ENCODE measurements at places on chromosomes 1 and 21.

DNA sequence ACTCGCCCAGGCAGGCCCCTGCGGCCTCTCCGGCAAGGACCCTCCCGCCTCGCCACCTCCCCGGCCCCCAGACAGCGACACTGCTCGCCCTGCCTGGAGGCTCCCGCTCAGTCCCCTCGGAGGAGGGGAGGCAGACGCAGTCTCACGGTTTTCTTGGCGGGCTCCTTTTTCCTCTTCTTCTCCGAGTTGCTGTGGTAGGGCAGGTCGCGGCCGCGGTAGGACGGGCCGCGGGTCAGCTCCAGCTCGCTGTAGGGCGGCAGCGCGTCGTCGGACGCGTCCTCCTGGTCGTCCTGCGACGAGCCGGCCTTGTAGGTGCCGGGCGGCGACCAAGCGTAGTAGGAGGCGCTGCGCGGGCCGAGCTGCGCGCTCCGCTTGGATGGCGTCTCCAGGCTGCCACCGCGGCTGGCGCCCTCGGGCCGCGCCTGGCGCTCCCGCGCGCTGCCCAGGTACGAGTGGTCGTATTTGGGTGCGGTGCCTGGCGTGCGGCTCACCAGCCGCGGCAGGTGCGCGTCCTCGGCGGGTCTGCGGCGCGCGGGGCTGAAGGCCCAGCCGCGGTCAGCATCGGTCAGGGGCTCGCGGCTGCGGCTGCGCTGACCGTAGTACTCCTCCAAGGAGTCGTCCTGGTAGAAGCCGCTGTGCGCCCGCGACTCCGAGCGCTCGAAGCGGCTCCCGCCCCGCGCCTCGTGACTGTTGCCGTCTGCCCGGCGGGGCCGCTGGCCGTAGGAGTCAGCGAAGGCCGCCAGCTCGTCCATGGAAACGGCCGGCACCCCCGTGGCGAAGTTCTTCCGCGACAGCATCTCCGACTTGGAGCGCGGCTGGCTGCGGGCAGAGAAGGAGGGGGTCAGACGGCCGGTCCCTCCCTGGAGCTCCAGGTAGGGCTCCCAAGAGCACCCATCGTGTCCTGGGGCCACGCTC, 44.8 kb upstream of the TADA1 start:
- peak; percentile 21 for DNase-seq

DNA sequence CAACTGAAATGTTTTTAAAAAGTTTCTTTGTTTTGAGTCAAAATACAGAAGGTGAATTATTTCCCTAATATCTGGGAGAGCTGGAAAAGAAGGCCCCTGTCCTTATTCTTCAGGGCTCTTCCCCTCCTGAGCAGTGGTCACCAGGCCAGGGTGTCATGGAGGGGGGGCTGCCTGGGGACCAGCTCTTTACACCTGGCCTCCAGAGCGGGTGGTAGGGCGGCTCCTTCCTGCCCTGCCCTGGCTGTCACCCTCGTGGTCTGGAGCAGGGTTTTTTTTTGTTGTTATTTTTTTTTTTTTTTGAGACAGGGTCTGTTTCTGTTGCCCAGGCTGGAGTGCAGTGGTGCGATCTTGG, 6.6 kb downstream of the SKI start:
- DNase-seq: peak; percentile 42

DNA sequence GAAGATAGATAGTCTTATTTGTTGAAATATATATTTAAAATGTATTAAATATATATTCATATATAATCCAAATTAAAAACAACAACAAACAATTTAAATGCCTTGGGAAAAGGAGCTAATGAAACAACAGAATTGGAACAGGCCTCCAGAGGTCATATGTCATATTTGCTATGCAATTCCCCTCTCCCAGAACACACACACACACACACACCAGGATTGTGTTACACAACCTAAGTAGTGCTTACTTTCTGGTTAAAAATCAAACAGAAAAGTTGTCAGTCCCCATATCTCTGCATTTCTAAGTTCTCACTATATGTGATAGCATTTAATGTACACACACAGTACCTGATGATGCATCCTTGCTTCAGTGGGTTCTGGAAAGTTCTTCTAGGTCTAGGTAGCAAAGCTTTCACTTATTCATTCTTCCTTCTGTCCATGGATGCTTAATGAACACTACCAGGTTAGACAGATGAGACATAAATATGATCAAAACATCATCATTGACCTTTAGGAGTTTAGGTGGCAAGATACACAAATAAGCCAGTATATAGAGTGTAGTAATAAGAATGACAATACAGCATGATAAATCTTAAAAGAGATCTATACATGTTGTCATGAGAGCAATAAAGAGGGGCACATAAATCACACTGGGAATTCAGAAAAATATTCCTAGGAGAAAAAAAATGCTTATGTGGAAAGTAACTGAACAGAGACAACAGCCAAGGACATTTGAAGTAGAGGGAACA, 662.8 kb downstream of the PTPRC start:
- DNase-seq: no peak

DNA sequence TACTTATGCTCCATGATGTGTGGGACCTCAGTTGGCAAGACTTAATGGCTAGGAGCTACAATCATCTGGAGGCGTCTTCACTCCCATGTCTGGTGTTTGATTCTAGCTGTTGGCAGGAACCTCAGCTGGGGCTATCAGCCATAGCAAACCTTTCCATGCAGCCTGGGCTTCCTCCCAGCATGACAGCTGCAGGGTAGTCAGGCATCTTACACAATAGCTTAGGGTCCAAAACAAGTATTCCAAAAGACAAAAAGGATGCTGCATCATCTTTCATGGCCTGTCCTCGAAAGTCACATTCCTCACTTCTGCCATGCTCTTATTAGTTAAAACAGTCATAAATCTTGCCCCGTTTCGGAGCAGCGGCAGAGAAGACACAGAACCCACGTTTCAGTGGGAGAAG, 90.9 kb downstream of the LRRC8C start:
- no peak for DNase-seq

- no peak for DNase-seq
Observed at GRCh38 chr1:224730540-224730939, 114.4 kb downstream of the CNIH3 start.

GRCh38 chr1:222653178-222653827, 35.4 kb downstream of the MIA3 start:
- DNase-seq: no peak

DNA sequence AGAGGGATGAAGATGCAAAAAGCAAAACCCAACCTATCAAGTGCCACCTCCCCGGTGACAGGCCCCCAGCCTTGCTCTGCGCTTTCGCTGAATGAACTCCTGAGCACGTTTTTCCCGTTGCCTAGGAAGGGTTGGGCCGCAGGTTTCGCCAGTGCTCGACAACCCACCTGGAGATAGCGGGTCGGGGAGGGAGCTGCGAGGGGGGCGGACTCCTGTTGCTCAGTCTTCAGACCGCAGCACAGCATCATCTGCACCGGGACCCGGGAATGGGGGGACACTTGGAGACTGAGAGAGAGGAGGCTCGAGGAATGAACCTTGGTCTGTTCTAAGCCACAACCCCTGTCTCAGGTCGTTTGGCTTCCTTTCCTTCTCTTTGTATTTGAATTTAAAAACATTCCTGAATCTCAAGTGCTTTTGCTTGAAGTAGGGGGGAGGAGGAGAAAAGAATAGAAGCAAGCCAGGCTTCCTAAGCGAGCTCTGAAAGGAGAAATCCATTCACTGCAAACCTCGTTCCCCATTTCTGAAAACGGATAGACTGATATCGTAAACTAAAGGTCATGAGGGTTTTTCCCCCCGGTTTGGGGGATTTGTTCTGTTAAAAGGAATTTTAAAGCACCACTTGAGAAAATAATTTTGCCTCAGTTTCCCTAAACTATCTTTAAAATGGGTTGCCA, 1.2 kb downstream of the AK5 start:
- DNase-seq: no peak

- no peak for DNase-seq
Observed at GRCh38 chr1:154536570-154536969, 21.9 kb downstream of the UBE2Q1 start.

DNA sequence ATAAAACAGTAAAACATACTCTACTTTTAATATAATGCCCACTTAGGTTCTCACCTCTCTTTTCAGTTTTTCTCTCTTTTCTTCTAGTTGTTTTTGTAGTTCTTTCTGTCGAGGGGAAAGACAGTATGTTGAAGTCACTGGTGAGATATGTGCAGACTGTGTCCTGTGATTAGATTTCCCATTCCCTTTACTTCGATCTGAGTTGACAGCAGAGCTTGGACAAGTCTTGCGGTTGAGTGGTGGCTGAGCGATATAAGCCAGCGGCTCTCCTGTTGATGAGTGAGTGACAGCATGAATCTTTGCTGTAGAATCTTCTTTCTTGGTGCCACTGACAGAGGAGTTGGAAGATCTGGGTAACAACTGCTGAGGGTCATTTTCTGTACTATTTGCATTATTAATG, 6.0 kb downstream of the CCDC181 start:
- no peak for DNase-seq

DNA sequence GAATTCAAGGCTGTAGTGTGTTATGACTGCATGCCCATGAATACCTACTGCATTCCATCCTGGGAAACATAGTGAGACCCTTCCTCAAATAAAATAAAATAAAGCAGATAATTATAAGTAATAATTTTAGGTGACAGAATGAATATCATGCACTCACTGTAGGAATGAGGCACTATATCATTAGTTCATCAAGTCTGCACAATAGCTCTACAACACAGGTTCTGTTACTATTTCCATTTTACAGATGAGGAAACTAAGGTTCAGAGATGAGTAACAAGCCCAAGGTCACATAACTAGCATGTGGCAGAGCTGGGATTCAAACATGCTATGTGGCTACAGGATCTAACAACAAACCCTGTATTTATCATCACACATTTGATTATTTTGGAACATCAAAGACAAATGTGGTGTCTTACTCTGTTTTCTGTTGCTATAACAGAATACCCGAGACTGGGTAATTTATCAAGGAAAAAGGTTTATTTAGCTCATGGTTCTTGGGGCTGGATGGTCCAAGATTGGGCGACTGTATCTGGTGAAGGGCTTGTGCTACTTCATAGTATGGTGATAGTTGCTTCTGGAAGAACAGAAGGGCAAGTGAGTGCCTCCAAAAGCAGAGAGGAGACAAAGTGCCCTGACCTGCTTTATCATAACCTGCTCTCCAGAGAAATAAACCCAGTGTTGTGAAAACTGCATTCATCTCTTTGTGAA, 4.8 kb upstream of the ZNF691 start:
- no peak for DNase-seq

GRCh38 chr1:168550971-168551370, 7.2 kb upstream of the XCL2 start:
- DNase-seq: no peak

DNA sequence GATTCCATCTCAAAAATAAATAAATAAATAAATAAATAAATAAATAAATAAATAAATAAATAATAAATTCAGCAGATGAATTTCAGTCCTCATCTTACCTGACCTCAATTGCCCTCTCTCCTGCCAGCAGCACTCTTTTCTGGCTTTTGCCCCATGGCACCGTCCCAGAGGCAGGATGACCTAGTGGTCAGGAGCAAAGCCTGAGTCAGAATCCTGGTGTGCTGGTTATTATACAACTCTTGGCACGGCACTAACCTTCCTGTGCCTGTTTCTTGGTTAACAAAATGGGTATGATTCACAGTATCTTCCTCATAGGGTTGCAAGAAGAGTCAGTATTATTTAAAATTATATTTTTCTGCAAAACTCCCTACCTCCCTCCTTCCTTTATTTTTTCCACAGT, 43.0 kb downstream of the NKAIN1 start:
- no peak for DNase-seq

- no peak for DNase-seq
Observed at GRCh38 chr21:42981214-42981523, 6.8 kb downstream of the PKNOX1 start.

DNA sequence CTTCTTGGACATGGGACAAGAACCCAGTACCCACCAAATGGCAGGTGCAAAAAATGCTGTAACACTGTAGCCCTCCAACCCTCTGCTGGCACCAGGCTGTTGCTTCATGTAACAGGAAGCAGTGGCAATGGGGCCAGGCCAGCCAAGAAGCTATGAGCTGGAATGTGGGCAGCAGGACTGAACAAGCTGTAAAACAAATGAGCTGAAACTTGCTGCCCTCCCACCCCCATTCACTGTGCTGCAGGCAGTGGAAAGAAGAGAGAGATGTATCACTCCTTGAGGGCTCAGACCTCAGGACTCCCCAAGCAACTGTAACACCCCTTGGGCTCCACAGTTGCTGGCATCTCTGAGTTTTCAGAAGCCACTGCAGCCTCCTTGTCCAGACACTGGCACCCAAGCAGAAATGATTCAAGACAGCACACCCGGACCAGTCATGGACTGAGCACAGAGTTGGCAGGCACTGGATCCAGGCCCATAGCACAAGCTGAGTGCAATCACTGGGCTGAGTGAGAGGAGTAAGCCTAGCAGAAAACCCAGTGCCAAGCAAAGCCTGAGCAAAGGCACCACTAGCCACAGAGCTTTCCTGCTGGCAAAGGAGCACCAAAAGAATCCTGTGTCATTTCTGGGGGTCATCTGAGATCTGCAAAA, 321.4 kb upstream of the CXADR start:
- no peak for DNase-seq

DNA sequence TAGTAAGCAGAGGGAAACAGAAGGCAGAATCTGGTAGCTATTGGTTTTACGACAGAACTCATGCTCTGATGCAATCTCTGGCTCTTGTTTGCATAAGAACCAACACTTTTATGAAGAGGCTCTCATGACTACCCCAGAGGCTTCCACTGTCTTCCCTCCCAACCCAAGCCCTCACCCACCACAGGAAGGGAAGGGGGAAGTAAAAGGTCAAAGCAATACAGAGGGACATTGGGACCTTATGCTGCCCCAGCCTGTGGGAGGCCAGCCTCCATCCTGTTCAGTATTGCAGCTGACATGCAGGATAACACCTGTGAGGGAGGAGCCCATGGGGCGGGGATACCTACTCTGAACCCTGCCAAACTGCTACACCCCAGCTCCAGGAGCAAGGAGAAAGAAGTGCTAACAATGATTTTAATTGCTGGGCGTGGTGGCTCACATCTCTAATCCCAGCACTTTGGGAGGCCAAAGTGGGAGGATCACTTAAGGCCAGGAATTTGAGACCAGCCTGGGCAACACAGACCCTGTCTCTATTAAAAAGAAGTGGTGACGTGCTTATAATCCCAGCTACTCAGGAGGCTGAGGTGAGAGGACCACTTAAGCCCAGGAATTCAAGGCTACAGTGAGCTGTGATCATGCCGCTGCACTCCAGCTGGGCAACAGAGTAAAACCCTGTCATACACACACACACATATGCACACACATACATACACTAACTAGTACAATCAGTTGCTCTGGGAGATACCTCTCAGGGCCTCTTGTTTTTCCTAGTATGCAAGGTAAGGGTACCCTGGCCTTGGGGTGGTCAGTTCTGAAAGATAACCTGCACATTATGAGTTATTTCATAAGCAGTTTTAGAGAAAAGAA, 9.5 kb downstream of the MR1 start:
- no peak for DNase-seq

GRCh38 chr21:39533545-39534380, 79.0 kb upstream of the B3GALT5 start:
- DNase-seq: no peak

- DNase-seq: no peak
Observed at GRCh38 chr1:151668090-151668489, 48.5 kb downstream of the CELF3 start.

- DNase-seq: no peak
Observed at GRCh38 chr1:54998677-54999076, at the start of gene BSND. TSS of gene BSND (plus strand) at chr1:54998933. CDS start at chr1:54999187, 254 bp downstream.

GRCh38 chr1:33863779-33864178, at the start of gene HMGB4:
TSS of gene HMGB4 (plus strand) at chr1:33864079. CDS start at chr1:33864192, 113 bp downstream.
- DNase-seq: no peak

GRCh38 chr1:155454096-155454495, 108.5 kb downstream of the ASH1L start:
- DNase-seq: no peak

- DNase-seq: no peak
Observed at GRCh38 chr21:21730512-21730911, 732.3 kb downstream of the NCAM2 start.

Measured in T-helper 2 cell (primary cell).